ENCODE measurements at places on chromosomes 5 and 9. TPM values are rescaled to one million over a fixed set of nuclear protein-coding genes. Genes with fewer than 3 reads are reported as not detected.

DNA sequence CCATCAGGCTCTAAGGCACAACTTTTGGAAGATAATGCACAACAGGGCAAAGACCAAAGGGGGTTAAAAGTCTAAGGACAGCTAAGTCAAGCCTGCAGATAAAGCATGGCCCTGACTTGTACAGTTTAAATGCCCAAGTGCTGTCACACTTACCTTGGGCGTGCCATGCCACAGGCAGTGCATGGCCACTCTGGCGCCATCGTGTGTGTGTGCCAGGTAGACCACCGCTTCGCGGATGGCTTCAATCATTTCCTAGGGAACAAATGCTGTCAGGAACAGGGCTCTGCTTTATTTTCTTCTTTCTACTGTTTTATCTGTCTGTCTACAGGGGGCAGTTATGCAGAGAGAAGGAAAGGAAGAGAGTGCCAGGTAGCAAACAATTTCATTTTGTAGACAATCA, 19.3 kb downstream of the PUM3 start:
- DNase-seq = no peak

- no peak for DNase-seq
These were observed 502.6 kb upstream of the COX7C start for GRCh38 chr5:86115164-86115563.

GRCh38 chr5:25006734-25007133, 362.0 kb upstream of the CDH10 start:
- DNase-seq = no peak

Gene MEIKIN
- total RNA-seq = not detected

- no peak for DNase-seq
These were observed 4.1 kb upstream of the FEM1C start for GRCh38 chr5:115548683-115549082.

DNA sequence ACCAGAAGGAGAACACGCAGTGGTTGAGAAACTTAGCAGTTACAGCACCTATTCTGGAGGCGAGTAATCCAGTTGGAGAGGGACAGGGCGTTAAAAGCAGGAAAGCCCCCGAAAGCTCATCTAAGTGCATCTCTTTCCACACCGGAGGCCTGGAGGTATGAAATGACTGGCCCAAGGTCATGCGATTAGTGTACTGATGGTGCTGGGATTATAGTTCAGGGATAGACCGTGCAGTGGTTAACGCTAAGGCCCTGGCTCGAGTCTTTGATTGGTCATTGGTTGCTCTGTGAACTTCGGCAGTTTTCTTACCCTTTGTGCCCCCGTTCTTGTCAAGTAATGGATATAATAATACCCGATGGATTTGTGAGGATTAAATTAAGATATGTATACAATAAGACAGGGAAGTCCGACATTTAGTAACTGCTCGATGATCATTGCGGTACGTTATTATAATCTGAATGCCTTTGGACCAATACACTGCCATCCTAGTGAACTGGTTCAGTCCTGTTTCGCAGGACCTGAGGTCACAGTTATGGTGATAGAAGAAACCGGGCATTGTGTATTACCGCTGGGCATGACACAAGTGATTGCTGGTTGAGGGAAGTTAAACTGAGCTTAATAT, 960 bp downstream of the CANX start:
- DNase-seq = peak; percentile 42

DNA sequence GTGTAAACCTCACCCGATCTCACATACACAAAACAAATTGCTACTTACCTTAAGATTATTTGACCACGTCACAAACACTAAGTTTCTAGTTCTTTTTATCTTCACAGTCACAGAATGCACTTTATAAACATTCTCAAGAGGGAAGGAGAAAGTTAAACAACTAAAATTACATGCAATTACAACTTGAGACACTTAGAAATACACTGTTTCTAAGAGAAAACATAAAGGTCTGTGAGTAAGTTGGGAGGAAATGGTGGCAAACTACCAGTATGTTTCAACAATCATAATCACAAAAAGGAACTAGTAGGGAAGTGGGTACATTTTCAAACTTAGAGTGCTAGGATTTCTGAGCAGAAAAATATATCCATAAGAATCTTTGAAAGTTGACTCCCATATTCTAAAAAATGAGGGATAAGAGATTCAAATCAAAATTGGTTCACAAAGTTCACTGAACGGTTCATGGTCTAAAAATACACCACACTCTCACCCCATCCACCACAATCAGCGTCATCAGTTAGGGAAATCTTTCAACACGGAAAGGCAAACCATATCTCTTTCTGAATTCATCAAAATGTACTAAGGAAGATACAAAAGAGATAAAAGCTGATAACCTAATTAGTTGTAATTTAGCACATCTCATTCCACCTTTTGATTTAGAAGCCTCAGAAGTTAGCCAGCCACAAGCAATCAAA, 182.6 kb downstream of the BNC2 start:
- no peak for DNase-seq

- DNase-seq = peak; percentile 67
These were observed at the start of gene PCDHAC2 for GRCh38 chr5:140966293-140967225. PCDHAC2 (plus strand) TSS chr5:140966476; CDS start chr5:140966767, 291 bp downstream.

Gene STKLD1
- total RNA-seq = 1.1 TPM

Gene CDH6
- 75.9 TPM for total RNA-seq

DNA sequence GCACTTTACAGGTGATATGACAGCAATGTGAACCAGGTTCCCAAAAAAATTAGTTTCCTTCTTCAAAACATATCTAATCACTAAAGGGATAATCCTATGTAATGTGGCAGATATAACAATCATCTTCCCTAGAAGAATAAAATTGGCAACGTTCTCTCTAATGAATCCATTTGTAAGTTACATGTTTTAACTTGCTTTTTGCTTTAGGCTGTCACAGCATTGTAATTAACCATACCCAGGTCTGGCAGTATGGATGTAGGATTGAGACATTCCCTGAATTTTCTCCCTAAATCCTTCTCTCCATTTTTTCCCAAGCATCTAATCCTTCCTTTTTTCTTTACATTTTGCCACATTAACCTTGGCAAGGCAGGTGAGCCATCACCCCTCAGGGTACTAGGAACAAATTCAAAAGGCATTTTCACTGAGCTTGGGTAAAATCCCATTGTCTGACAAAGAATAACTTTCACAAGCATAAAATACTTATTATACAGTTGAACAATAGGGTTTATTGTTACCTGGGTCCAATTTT, 548.3 kb downstream of the SEMA5A start:
- no peak for DNase-seq

Gene IL9
- not detected for total RNA-seq

Gene ANKS6
- total RNA-seq = 22.6 TPM

Gene IGFBPL1
- total RNA-seq = 6.3 TPM

GRCh38 chr5:80277191-80277590, 21.3 kb upstream of the SERINC5 start:
- no peak for DNase-seq

Gene CCL28
- total RNA-seq = 32.3 TPM

DNA sequence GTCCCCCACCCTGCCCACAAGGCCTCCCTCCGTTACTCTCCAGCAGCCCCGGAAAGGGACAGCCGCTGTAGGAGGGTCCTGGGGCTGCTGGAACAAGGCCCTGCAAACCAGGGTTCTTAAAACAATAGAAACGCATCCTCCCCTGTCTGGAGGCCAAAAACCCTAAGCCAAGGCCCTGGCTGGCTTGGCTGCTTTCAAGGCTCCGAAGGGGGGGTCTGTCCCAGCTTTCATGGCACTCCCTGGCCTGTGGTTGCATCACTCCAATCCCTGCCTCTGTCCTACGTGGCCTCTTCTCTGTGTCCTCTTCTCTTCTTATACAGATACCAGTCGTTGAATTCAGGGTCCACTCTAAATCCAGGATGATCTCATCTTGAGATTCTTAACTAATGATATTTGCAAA, 7.4 kb upstream of the UBAC1 start:
- DNase-seq = no peak

DNA sequence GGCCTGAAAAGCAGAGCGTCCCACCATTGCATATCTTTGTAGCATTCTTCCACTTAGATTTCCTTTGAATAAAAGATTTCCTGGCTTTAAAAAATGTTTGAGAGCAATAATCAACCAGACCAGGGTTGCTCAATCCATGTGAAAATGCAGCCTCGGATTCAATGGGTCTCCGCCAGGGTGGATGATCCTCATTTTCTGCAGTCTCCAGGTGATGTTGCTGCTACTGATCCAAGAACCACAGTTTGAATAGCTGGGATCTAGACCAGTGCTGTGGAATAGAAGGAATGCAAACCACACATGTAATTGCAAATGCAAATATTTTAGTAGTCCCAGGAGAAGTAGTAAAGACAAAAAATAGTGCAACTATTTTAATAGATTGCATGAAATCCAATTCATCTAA, 317.6 kb downstream of the IRX1 start:
- no peak for DNase-seq

Gene TSSK1B
- 0.20 TPM for total RNA-seq

DNA sequence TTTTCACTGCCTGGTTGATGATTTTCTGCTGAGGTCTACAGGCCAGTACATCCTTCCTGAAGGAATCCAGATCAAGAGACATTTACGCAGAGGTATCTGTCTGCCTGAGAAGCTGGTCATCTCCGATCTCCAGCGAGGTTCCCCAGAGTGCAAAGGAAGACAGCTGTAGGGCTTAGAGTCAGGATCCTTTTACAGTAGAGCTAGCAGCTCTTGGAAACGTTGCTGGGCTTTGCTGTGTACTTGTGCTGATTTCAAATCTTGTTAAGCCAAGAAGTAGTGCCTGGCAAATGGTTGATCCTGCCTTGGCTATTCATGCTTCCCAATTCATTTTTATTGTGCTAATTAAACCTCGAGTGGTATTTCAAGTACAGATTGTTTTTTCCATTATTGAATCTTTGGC, 48.9 kb downstream of the NTRK2 start:
- no peak for DNase-seq

DNA sequence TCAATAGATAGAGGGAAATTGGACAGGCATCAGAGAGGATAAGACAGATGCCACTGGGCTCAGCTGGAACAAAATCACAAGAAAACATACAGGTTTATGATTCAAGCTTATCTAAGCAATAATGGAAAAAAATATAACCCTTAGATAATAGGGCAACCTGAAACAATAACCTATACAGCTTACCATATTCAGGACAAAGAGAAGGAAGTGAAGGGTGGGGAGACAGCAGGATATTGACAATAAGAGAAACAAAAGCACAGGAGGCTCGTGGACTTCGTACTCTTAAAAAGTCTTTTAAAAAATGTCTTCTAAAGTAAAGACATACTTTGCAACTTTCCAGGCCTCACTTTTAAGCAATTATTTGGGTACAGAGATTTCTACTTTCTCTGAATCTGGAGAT, 225.3 kb downstream of the NTRK2 start:
- no peak for DNase-seq

DNA sequence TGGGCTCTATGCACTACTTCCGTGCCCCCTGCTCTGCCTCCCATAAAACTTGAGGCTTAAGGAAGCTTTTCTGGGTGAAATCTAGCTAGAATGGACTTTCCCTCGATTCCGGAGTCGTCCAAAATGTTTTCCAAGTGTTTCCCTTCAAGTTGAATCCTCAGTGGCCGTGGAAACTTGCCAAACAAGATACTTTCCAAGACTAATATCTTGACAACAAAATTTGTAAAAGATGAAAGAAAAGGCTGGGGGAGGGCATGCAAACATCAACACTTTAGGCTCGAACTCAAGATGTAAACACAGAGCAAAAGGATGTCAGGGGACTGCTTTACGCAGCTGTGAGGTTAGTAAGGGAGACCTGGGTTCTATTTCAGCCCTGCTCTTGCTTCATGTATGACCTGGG, 482.8 kb upstream of the KLF4 start:
- DNase-seq = no peak

DNA sequence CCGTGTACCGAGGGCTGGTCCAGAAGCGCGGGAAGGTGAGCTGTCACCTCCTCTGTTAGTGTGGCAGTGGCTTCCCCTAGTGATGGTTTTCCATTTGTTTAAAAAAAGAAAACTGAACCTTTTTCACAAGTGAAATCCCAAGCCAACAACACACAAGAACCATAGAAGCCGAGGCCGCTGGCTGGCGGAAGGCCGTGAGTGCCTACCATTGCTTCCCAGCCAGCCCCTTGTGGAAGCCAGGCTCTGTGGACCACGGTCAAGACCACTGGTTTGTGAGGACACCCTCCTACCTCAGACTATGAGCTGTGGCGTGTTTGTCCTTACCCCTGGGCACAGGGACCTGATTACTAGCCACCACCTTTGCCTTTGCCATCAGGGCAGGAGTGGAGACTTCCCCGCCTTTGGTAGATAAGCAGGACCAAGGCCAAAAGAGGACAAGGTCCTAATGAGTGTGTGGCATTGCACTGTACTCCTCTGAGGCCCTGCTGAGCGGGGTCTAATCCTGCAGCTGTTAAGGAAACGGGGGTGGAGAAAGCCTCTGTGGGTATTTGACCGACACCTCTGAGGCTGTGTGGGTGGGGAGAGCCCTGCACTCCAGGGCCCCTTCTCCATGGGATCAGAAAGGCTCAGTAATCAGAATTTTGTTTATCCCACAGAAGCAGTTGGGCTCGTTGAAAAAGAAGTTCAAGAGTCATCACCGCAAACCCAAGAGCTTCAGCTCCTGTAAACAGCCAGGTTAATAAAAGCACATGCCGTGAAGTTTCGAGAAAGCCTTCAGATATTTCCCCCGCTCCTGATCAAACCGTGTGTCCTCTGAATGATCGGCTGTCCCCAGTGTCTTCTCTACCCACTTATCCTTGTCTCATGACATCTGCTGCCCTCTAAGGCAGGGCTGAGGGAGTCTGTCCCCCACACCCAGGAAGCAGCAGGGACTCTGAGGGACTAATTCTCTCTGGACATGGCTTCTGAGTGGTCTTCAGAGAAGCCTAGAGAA, 4.3 kb downstream of the SURF2 start:
- no peak for DNase-seq

Gene CCL27
- not detected for total RNA-seq

DNA sequence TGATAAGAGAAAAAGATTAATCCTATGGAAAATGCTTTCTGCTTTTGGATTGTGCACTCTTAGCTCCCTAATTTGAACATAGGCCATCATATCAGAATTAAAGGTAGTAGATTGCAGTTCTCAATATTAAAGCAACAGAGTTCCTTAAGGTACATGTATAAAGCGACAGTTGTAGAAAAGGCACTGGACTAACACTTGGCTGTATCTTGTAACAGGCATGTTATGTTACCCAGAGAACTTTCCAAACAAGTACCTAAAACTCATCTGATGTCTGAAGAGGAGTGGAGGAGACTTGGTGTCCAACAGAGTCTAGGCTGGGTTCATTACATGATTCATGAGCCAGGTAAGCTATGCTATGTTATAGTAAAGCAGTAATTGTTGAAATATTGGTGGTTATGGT, 3.3 kb upstream of the SECISBP2 start:
- DNase-seq = no peak

DNA sequence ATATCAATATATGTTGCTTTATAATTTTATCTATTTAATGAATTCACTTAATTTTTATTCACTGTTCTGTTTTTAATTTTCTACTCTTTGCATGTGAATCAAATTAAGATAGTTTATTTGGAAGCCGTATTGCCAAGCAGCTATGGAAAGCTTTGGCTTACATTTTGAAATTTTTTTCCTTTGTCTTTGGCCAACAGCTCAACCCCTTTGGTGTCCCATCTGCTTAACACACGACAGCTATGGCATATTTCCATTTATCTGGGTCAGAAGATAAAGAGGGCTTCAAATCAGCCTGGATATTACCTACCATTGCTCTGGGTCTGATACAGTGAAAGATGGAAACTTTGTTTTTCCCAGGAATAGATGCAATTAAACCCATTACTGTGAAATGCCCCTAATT, 201.0 kb downstream of the WDR70 start:
- DNase-seq = no peak

Gene HMCN2
- total RNA-seq = 1.8 TPM

Data from mucosa of gallbladder (tissue), 1 donor.